ENCODE measurements at places on chromosomes 1 and 21.

DNA sequence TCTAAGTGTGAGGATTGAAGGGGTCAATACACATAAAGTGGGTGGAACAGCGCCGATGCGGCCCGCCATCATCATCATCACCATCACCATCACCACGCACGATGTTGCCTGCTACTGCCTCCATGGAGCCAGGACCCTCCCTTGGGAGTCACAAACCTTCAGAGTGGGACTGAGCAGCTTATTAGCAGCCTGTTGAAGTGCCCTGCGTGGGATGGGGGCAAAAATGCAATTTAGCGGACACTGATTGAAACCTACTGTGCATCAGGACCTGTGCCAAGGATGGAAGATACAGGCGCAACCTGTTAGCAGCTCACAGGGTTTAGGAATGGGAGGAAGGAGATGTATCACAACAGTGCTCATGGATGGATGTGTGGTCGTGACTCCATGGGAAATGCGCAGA is 26.7 kb downstream of the STPG1 start:
- no peak for DNase-seq

GRCh38 chr1:75539230-75540116 is 71.4 kb downstream of the SLC44A5 start:
- DNase-seq, result no peak

DNA sequence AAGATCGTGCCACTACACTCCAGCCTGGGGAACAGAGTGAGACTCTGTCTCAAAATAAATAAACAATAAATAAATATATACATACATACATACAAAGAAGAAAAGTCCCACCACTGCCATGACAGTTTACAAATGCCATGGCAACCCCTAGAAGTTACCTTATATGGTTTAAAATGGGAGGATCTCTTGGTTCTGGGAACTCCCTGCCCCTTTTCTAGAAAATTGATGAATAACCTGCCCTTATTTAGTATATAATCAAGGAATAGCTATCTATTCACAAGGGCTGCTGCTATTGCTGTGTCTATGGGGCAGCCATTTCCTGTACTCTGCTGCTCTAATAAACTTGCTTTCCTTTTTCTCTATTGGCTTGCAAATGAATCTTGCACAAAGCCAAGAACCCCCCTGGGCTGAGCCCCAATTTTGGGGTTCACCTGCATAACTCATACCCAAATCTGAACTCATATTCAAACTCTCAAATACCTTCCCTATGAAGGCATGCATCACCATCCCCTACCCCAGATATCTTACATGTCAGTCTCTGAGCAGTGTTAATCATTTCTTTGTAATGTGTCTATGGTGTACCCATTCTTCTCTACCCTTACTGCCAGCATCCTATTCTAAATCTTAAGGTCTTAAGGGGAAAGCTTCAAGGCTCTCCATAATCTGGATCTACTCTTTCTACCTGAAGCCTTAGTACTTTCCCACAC is 9.0 kb downstream of the GON4L start:
- no peak for DNase-seq

DNA sequence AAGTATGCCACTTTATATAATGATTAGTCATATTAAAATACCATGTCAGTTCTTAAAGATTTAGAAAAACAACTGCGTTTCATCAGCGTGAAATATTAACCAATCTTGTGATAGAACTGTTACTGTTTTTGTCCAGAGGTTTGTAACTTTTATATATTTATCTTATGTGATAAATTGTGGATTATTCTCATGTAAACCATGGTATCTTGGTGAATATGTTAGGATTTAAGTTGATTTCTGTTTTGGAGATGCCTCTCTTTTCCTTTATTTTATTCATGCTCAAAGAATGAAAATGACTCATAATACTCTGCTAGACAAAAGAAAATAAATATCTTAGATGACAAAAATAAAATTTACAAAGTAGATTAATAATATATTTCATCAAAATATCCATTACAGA is 88.4 kb downstream of the ADGRL4 start:
- DNase-seq, result no peak

DNA sequence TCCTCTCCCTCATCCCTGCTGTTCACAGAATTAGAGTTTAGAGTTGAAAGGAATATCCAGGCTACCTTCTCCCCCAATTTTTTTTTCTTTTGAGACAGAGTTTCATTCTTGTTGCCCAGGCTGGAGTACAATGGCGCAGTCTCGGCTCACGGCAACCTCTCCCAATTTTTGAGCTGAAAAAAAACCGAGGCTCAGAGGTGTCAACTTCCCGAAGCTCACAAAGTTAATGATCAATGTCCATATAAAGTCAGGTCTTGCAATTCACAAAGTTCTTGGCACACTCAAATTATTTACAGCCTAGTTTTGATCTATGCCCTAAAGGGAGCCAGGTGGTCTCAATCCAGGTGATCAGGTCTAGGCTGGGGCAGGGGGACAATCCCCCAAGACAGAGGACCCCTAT is 797 bp upstream of the LEFTY1 start:
- DNase-seq, result no peak

GRCh38 chr21:41325138-41325912 is 8.7 kb downstream of the FAM3B start:
- no peak for DNase-seq

- DNase-seq, result no peak
These were observed 9.6 kb downstream of the SMYD2 start for GRCh38 chr1:214290424-214291037.

- DNase-seq, result no peak
These were observed 6.0 kb downstream of the PSMB4 start for GRCh38 chr1:151405187-151405951.

DNA sequence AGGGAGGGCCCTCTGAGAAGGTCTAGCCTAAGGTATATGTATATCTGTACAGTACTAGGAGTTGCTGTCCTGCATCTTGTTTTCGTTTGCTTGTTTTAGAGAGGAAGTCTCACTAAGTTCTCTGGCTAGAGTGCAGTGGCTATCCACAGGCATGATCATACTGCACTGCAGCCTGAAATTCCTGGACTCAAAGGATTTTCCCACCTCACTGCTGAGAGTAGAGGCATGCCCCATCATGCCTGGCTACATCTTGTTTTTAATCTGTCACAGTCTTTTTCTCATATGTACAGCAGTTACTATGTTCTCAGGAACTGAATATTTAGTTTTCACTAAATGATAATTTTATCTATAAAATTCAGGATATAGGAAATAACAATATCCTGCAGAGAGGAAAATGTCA is 15.3 kb upstream of the PYHIN1 start:
- DNase-seq, result no peak

Measured in stimulated activated CD4-positive, alpha-beta T cell treated with anti-CD3 and anti-CD28 coated beads, TNF-alpha, amount 100 ng/mL, for 48 hours (primary cell).